ENCODE measurements at places on chromosomes 5 and 9.

DNA sequence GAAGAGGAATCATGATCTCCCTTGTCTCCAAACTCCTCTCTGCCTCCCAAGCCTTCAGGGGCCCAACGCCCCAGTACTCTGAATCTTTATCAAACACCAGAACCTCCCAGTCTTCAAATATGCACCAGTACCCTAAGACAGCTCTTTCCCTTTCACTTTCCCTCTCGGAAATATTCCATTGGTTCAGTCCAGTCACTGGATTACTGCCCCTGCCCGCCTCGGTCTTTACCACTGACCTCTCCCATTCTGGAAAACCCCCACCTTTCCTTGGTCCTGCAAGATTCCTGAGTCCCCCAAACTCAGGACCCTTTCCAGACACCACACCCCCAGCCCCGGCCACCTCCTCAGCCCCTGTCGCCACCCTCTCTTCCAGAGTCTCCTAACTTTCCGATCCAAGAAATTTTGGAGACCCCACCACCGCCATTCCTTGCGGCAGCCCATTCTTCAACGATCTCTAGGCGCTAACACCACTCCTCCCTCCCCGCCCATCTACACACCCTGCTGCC is 674 bp downstream of the C5orf15 start:
- no peak for DNase-seq

DNA sequence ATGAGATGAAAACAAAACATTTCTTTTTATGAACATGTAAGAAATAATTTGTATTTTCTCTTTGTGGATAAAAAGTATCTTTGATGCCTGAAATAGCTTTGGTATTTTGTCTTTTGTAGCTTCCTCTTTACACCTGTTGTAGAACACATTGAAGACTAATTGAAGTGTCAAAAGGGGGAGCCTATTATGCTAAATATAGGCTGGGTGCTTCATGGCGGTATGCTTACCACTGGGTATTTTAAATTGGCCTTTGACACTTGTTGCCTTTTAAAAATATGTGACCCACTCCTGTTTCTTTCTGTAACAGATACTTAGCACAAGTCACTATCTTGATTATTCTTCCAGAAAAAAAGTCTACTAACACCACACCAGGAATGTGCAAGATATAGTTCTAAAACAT is 226.4 kb downstream of the KIAA0825 start:
- no peak for DNase-seq

DNA sequence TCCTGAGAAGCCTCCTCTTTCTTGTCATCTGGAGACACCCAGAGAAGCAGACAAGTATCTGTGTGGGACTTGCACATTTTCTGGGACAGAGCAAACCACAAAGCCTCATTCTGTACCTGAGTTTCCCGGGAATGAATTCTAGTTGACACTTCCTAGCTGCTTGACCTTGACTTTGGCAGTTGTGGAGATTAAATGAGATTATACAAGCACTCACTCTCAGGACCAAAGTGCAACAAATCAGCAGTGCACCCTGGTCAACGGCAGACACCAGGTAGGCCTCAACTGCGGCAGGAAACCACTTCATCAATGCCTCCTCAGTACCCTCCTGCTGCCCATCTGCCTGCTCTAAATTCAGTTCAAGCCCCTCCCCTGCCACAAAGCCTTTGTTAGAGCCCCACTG is 114.7 kb upstream of the PANK3 start:
- DNase-seq, result no peak

DNA sequence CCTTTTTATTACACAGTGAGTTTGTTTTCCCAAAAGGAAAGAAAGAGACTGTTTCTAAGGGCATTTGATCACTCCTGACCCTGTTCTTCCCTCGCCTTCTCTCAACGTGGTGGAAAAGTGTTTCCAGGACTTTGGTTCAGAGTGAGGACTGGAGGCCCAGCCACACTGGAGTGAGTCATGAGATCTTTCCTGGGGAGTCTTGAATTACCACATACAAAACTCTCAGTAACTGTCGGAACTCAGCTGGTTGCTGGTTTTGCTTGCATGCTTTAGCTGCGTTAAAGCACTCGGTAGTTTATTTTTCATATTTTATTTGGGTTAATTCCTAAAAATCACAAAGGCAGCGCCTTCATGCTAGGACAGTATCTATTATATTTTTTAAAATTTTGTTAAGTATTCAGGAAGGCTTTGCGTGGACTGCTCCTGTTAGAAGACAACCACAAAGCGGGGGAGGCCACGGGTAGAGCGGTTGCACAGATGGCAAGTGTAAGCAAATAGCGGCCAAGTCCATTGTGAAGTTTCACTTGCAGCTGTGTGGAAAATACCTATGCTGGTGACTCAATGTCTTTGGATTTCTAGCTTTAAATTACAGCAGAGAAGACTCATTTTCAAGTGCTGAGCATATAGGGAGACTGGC is 77.7 kb downstream of the ARSB start:
- no peak for DNase-seq

DNA sequence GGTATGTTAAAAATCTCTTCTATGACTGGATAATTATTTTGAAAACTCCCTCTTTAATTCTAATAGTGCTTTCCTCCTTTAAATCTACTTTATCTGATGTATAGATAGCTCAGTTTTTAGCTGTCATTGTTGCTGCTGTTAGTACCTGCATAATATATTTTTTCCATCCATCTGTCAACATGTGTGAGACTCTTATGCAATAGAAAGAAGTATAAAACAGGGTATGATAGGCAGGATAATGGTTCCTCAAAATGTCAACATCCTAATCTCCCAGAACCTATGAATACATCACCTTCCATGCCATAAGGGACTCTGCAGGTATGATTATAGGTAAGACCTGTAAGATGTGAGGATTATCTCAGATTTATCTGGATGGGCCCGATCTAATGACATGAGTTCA is 136.9 kb upstream of the LHFPL2 start:
- DNase-seq, result no peak

GRCh38 chr5:142280066-142281007 is 44.5 kb downstream of the SPRY4 start:
- DNase-seq, result peak; percentile 88

GRCh38 chr5:75053304-75054133 is 1.2 kb upstream of the GCNT4 start:
- DNase-seq, result peak; percentile 62

- no peak for DNase-seq
Observed at GRCh38 chr5:57429513-57430120, 53.0 kb downstream of the ACTBL2 start.

DNA sequence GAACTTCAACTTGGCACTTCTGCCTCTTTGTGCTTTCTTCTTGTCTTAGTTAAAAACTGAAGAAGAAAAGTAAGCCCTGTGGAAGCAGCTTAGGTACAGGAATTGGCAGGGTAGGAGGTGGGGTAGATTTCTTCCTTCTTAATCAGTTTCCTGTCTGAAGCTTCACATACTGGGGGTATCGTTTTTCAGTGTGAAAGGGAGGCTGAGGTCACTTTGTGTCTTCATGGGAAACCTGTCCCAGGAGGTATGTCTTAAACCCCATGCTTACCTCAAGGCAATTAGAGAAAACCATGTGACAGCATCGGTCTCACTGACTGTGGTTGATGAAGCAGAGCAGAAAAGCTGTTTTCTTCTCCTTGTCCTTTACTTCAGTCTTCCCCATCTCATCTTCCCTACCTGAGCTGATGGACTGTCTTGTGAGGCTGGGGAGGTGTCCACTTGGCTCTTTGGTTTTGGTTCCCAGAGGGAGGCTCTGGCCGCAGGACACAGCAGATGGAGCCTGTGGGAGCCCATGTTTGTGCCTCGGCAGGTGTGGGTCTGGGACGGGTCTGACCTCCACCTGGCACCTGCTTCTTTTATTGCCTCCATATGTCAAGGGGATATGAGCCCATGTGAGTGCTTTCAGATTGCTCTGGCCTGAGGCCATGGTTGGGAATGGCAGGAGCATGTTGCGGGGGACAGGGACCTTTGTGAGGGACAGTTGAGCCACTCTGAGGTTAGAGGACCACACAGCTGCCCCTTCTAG is 47.0 kb downstream of the SH3GL2 start:
- no peak for DNase-seq

DNA sequence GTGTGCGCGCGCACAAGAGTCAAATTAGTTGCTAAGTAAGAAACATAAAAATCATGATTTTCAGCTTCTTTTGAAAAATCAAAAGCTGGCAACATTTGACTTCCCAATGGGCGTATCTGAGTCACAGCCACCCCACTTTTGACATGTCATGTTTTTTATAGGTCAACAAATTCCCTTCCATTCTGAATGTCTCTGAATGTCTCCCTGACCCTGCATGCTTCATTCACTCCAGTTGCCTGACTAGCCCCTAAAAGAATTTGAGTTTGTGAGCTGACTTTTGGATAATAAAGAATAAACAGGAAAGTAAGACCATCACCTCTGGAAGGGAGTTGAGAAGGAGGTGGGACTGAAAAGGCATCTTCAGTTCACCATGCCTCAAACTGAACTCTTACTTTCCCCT is 20.2 kb upstream of the GLIS3 start:
- no peak for DNase-seq

DNA sequence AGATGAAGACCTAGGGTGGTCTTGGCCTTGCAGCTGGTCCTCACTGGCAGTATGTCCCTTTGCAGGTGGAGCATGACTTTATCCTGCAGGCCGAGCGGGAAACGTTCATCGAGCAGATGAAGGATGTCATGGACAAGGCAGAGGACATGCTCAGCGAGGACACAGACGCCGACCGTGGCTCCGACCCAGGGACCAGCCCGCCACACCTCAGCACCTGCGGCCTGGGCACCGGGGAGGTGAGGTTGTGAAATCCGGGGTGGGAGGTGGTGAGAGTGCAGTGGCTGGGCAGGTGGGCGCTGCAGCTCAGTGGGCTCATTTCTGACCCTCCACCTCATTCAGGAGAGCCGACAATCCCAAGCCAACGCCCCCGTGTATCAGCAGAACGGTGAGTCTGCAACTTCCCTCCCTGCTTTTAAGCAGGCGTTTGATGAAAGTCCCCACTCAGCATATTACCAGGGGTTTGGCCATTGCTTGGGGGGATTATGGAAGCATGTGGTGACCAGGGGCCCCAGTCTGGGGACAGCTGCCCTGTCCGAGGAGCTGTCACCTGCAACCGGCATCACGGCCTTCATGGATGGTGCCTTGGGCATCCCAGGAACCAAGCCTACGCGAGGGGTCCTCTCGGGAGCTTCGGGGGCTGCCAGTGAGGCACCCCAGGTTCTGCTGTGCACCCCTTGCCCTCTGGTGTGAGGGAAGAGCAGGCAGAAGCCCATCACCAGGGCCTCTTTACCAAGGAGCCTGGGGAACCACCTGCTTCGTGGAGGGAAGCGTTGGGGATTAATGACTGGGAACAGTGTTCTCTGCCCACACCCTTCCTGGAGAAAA is 84.0 kb downstream of the WNK2 start:
- no peak for DNase-seq

- no peak for DNase-seq
Observed at GRCh38 chr5:68849103-68849502, 244.7 kb upstream of the SLC30A5 start.

DNA sequence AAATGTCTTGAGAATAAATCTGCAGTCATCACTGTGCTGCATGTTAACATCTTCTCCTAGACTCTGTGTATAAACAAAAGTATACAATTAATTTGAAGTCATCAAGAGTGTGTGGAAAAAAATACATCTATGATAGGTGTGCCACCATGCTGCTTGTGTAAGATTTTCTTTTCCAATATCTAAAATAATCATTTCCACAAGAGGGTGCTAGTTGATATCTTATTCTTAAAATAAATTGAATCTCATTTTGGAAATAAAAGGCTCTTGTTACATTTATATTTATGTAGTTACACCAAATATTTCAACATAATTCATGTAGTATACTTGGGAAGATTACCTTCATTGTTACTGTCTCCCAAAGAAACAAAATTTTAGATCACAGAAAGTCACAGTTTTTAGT is 14.1 kb upstream of the MOCS2 start:
- DNase-seq, result no peak

- no peak for DNase-seq
Observed at GRCh38 chr9:124139001-124139400, 118.7 kb upstream of the NEK6 start.

DNA sequence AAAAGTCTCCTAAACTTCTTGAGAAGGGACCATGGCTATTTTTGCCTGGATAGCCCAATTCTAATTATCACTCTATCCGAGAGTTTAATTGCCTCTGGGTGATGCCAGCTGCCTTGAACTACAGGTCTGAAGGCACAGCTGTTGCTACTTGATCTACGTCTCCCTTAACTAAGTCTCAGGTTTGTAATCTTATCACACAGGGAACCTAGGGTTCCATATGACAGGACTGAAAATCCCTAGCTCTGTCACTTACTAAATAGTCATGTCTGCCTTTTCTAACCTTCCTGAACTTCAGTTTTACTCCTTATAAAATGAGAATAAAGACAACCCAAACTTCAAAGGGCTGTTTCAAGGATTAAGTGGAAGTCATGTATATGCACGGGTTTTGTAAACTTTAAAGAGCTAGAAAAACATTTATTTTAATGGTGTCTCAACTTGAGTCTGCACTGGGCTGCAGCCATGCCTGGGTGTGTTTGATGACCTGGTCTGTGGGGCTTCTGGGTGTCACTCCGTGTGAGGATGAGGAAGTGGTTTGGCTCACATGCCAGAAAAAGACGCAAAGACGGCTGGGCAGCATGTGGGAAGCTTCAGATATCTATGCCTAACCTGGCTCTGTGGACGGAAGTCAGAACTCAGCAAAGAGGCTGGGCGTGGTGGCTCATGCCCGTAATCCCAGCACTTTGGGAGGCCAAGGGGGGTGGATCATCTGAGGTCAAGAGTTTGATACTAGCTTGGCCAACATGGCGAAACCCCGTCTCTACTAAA is 129.3 kb upstream of the SLC44A1 start:
- no peak for DNase-seq

- no peak for DNase-seq
Observed at GRCh38 chr5:124679578-124680199, 66.8 kb downstream of the ZNF608 start.

GRCh38 chr5:127353327-127353726 is 62.7 kb downstream of the MEGF10 start:
- no peak for DNase-seq

DNA sequence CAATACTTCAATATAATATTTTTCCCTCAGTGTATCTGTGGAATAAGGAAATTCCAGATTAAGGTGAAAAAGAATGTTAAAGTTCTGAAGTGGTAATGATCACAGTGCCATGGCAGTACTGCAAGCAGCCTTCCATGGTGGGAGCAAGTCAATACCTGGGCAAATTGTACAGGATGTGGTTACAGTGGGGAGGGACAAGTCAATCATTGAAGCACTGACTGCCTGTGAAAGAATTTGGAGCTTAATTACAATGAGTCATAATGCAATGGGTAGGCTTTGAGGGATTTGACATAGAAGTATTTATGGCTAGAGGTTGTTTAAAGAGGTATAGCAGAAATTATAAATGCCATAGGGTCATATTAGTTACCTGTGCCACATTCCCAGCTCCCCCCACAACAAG is 786.5 kb upstream of the ACO1 start:
- DNase-seq, result no peak

- DNase-seq, result no peak
Observed at GRCh38 chr9:88713010-88713409, 178.0 kb downstream of the NXNL2 start.

GRCh38 chr5:63310644-63311043 is 651.6 kb downstream of the HTR1A start:
- DNase-seq, result no peak

All from renal pelvis (tissue), 12 donors.